Caco-2 (cell line): ENCODE measurements at places on chromosomes 12 and 14.

DNA sequence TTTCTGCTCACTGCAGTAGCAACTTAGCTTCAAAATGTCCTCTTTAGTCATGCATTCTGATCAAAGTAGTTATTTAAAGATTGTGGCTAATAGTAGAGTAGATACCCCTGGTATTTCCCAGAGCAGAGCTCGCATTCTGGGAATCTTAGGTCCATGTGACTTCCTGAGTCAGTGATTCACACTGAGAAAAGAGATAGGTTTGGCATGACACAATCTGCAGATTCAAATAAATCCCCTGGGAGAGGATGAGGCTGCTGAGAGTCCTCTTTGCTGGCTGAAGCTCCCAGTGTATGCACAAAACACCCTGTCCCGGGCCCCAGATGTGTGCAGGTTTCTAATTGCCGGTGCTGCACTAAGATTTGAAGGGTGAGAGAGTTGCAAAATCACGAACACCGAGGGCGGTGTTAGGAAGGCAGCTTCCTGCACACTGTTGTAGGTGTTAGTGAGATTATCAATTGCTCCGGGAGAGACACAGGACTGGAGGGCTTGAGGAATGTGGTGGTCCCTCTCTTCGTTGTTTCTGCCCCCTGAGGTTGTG is 233.2 kb downstream of the NRXN3 start:
- DNase-seq, result no peak

- DNase-seq, result no peak
Observed at GRCh38 chr12:42779186-42779859, 189.8 kb upstream of the PRICKLE1 start.

DNA sequence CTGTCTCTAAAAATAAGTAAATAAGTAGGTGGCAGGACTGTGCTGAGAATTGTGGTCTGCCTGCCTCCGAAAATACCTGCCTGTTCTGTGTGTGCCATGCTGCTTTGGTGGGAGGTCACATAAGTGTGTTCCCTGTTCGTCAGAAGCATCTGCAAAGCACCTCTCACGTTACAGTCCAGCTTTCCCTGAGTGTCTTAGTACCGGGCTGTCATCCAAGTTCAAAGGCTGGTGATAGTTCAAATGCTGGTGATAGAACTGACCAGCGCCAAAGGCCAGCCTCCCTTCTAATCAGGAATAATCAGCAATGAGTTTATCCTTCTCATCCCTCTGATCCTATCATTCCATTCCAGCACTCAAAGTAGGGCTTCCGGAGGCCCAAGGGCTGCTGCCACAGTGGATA is 5.6 kb downstream of the CABP1 start:
- DNase-seq, result no peak

- DNase-seq, result no peak
Observed at GRCh38 chr12:116693286-116694227, 44.3 kb downstream of the SPRING1 start.

- DNase-seq, result no peak
Observed at GRCh38 chr12:79227091-79227490, 362.5 kb downstream of the SYT1 start.

GRCh38 chr14:68143341-68143841 is 323.8 kb downstream of the RAD51B start:
- no peak for DNase-seq

- no peak for DNase-seq
Observed at GRCh38 chr12:22981711-22982110, 356.7 kb downstream of the ETNK1 start.
